ENCODE measurements at places on chromosomes 16 and 17.

DNA sequence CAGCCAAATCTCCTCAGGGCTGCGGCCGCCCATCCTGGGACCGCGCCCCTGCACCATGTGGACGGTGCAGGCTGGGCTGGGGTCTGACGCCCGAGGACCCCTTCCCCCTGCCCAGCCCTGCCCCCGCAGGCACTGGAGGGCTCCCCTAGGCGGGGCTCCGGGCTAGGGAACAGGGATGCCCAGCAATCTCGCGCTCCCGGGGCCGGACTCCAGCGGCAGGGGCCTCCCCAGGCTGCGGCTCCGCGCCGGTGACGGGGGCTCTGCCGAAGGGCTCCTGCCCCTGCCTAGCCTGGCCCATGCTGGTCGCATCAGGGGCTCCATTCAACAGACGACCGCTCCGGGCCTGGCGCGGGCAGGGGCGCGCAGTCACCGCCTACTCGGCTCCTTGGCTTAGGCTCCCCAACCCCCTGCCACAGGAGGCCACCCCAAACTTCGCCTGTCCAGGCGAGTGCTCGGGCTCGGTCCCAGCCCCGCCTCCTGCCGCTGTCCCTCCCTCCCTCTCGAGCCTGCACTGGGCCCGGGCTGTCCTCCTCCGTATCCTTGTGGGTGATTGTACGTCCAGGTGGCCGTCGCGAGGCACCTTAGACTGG, 27.4 kb upstream of the ADORA2B start:
- DNase-seq = no peak

DNA sequence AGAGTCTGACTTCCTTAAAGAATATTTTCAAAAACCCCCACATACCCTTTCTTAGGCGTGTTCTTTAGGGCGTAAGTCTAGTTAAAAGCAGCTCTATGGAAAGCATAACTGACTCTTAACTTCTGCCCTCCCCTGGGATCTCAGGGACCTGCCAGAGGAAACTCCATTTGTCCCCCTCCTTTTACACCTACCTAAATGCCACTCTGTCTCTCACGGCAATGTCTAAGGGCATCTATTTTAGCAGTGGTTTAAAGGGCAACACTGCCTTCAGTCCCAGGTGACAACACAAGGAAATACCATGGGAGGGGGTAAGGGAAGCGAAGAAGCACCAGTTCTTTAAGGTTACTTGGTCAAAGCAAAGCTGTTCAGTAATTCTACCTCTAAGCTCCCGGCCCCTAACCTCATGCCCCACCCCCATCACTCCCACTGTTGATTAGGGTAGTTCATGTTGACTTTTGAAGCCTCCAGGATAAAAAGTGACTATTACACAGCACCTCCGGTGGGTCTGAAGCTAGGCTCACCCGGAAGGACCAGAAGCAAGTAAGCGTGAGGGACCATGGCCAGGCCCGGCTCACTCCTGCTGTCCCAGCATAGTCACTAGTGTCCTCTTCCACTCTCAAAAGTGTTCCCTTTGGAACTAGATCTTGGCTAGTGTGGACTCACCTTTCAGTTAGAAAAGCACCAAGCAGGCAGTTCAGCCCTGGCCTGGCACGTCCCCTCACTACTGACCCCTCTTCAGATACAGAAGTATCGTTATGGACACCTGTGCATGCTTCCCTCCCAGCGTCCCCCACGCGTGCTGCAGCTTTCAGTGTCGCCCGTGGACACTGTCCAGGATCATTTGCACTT, 47.1 kb downstream of the CYTH1 start:
- no peak for DNase-seq

DNA sequence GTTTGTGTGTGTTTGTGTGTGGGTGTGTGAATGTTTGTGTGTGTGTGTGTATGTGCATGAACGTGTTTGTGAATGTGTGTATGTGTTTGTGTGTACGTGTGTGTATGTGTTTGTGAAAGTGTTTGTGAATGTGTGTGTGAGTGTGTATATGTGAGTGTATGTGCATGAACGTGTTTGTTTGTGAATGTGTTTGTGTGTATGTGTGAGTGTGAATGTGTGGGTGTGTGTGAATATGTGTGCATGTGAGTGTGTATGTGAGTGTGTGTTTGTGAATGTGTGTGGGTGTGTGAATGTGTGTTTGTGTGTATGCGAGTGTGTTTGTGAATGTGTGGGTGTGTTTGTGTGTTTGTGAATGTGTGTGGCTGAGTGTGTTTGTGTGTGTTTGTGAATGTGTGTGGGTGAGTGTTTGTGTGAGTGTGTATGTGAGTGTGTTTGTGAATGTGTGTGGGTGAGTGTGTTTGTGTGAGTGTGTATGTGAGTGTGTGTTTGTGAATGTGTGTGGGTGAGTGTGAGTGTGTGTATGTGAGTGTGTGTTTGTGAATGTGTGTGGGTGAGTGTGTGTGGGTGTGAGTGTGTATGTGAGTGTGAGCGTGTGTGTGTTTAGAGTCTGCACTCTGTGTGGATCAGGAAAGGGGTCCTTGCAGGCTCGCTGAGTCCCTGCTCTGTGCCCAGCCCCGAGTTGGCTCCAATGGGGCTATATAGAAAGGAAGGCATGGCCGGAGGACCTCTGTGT, 890 bp upstream of the CD300A start:
- no peak for DNase-seq

DNA sequence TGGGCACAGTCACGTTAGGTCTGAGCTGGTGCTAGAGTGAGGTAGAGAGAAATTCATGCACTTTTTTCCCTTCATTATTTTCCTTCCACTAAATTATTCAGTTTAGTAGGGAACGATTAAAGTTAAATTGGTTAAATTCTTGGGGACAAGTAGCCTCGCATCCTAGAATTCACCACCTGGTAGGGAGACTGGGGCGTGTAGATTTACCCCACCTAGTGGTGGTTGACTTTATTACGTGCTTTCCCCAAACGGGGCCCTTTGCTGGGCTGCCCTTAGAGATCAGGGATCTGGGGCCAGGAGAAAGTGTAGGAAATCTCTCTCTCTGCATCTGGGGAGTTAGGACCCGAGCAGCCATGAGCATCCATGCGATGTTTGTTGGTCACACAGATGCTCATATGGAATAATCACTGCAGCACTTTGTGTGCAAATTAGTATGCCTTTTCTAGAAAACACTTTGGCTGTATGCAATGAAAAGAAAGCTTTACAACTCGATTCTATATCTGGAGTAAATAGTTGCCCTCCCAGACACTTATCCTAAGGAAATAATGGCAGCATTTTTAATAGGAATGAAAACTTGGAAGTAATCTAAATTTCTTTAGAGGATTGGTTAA, 107.0 kb downstream of the PLCG2 start:
- DNase-seq = no peak

GRCh38 chr17:73255671-73256181, 6.0 kb downstream of the CPSF4L start:
- DNase-seq = peak; percentile 23

DNA sequence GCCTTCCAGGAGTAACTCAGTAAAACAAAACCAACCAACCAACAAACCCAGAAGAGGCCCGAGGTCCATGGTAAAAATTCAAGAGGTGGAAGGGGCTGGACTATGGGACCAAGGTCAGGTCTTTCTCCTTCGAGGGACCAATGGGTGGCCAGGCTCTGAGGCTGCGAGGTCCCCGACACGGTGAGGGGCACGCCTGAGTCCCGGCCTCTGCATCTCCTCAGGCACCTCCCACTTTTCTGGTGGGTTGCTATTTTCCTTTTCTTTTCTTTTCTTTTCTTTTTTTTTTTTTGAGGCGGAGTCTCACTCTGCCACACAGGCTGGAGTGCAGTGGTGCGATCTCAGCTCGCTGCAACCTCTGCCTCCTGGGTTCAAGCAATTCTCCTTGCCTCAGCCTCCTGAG, 18.0 kb downstream of the CD7 start:
- DNase-seq = no peak

DNA sequence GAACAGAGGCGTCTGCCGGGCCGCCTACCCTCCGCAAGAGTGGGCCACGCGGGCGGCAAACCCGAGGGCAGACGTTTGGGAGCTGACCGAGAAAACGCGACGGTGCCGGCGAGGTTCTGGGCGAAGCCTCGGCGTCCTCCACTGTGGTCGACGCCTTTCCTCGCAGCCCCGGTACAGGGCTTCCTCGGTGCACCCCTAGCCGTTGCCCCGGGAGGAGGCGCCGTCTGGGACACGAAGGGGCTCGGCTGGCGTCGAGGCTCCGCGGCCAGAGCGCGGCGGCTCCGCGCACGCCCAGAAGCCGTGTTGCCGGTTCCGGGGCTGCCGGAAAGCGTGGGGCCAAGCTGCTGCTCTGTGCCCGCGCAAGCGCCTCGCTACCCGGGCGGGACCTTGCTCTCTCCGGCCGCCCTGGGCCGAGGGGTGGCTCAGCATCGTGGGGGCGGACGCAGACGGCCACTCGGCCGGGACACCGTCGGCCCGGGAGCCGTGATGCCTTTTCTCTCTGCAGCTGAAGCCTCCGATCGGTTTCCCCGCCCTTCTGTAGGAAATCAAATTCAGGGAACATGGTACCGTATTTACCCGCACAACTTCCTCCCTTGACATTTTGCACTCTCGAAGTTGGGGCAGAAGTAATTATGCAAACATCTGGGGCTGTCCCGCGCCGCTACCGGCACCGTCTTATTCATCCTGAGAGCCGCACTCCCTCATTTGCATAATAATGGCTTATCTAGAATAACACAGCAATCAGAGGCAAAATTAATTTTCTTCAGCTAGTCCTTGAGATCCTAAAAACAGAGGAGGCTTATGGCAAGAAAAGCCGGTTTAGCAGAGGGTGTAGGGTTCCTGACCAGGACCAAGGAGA, 7.3 kb upstream of the CBX8 start:
- DNase-seq = no peak

DNA sequence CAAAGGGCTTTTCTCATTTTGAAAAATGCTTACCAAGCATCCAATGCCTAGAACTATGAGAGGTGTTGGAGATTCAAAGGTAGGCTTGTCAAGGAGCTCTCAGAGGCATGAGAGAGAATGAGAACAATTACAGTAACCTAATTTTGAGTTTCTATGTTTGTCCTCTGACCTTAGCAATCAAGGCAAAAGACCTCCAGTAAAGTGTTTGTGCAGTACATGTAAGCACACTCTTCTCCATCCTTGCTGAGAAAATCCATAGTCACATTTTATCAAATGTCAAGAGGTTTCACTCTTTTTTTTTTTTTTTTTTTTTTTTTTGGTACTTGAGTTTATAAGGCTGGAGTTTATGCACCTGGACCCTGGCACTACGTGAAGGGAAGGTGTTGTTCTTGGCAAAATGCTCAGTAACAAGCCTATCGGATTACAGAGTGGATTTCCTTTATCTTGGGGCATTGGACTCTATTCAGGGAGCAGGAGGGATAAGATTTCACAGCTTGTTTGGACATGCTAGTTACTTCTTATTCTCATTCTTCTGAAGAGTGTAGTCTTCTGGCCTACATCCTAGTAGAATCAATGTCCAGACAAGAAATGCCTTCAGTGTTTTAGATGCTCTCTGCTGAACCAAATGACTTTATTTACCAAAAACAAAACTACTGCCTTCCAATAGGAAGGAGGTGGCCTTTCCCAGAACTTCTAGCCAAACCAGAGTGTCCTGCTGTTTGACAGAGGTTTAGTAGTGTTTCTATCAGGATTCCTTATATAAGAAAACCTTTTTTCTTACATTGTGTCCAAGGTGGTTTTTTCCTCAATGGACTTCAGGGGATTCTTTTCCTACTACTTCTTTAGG, 21.9 kb downstream of the KCNJ2 start:
- DNase-seq = no peak

GRCh38 chr17:79935197-79935885, 96.1 kb upstream of the CBX4 start:
- DNase-seq = no peak

DNA sequence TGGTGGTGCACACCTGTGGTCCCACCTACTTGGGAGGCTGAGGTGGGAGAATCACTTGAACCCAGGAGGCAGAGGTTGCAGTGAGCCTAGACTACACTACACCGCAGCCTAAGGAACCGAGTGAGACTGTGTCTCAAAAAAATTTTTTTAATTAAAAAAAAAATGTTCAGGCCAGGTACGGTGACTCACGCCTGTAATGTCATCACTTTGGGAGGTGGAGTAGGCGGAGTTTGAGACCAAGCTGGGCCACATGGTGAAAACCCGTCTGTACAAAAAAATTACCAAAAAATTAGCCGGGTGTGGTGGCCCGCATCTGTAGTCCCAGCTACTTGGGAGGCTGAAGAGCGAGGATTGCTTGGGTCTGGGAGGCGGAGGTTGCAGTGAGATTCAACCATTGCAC, 3.6 kb upstream of the FAM222B start:
- DNase-seq = no peak

DNA sequence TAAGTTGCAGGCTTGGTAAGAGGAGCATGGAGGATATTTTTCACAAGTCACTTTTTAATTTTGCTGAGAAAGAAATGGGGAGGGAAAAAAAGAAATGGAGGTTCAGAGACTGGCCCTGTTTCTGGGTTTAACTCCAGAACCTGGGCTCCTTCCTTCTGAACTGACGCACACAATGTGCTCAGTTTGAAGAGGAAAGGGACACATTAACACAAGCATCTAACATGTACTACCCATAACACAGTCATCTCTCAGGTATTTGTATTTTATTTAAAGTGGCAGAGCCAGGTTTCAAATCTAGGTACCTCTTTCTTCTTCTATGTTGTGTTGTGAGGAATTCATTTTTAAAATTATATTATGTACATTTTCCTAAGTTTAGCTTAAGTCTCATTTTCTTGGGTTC, 5.3 kb upstream of the TMEM100 start:
- DNase-seq = no peak

DNA sequence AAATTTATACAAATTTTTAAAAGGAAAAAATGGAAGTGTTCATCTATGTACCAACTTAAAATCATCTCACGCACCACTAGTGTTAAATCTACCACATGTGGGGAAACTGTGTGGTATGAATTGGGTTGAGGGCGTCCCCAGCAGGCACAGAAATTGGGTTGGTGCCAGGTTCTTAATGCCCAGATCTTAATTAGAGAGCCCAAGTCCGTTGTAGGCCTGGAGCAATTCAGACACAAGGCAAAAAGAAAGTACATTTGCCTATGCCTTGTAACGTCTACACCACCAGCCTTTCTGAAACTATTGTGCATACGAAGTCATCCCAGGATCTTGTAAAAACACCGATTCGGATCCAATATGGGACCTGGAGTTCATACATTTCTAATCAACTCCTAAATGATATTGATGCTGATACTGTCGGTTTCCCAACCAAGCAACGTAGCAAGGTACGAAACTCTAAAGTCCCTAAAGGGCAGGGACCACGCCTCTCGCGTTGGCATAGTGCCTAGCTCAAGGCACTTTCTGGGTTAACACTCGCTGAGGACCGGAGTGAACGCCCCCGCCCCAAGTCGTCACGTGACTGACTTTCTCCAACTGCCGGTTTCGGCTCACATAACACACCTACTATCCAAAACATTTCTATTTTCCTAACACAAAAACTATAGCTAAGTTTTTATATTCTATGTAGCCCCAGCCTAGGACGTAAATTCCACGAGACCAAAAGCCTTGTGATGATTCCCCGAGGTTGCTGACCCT, 945 bp upstream of the UQCRC2 start:
- DNase-seq = peak; percentile 60

GRCh38 chr16:82972331-82972919, 345.7 kb downstream of the CDH13 start:
- no peak for DNase-seq

DNA sequence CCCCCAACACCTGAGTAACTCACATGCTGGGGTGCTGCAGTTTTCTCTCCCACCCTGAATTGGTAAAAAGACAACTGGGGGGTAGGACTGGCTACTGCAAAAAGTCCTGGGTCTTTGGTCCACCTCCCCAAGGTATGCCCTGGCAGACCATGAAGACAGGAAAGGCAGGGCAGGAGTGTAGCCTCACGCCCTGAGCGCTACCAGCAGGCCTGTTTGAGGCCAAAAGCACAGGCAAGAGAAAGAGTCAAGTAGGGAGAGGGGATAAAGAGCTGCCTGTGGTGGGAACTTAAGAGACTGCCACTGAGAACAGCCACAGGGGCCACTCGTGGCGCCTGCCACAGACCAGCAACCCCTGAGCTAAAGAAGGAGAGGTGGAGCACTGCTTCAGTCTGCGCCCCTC, 13.8 kb downstream of the PSMB3 start:
- no peak for DNase-seq
